ENCODE measurements at places on chromosomes 3 and 15. TPM values are rescaled to one million over a fixed set of nuclear protein-coding genes. Genes with fewer than 3 reads are reported as not detected.
A peak's percentile ranks its signal among the peaks of the same experiment; 100 is the strongest.

- H3K4me1 ChIP-seq, result peaks cover 16% of the 10 kb centered on the region
- peak overlapping the region; percentile 12 for H3K27ac ChIP-seq
- H3K27me3 ChIP-seq, result peaks cover 2% of the 10 kb centered on the region
- DNase-seq, result no peak
Measured at GRCh38 chr15:79919090-79919748, 22.4 kb upstream of the MTHFS start.

EPHA3 gene
- not detected for total RNA-seq

CNTN4 gene
- not detected for total RNA-seq

- H3K4me1 ChIP-seq, result no peaks in the 10 kb centered on the region
- H3K27me3 ChIP-seq, result peaks cover 22% of the 10 kb centered on the region
- H3K36me3 ChIP-seq, result no peaks in the 10 kb centered on the region
- DNase-seq, result no peak
- H3K27ac ChIP-seq, result no peak overlapping the region
- H3K4me3 ChIP-seq, result no peak overlapping the region
Measured at GRCh38 chr3:119608405-119609000, 10.8 kb downstream of the PLA1A start.

DNA sequence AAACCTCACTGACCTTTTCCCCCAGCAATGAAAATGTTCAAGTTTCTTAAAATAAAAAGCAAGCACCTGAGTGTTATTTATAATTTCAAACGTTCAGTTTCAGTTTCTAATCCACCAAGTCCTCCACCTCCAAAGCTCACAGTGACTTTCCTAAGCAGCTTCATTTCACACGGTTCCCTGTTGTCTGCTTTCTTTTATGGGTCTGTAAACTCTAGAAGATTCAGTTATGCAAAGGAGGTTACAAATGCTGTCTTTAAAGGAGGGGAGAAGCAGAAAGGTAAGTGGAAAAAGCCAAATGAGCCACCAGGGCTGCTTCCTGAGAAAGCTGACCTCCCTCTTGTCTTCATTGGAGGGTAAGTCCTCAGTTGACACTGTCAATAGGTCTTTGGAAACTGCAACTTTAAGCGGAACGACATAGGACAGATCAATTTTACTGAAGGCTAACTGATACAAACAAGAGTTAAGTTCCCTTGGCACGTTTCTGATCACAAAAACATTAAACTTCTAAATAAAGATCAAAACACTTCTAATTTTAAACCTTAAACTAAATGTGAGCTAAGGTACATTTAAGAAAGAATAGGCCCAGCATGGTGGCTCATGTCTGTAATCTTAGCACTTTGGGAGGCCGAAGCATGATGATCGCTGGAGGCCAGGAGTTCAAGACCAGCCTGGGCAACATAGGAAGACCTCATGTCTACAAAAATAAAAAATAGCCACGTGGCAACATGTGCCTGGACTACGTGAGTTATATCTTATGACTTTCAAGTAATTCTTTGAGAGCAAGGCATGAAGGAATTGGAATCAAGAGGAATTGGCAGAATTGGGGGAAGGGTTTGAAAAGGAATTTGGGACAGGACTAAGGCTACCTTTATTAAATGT lies 151.9 kb upstream of the UBE2E1 start:
- H3K27me3 ChIP-seq, result no peaks in the 10 kb centered on the region
- H3K4me1 ChIP-seq, result peaks cover 31% of the 10 kb centered on the region
- no peak overlapping the region for H3K4me3 ChIP-seq
- no peak overlapping the region for H3K27ac ChIP-seq
- no peak for DNase-seq

- peaks cover 4% of the 10 kb centered on the region for H3K27me3 ChIP-seq
- H3K4me1 ChIP-seq, result no peaks in the 10 kb centered on the region
- no peak overlapping the region for H3K4me3 ChIP-seq
Measured at GRCh38 chr15:27796405-27797320, 302.5 kb downstream of the OCA2 start.

GRCh38 chr3:73924048-73924447 lies 299.3 kb upstream of the PDZRN3 start:
- H3K36me3 ChIP-seq, result no peaks in the 10 kb centered on the region
- H3K4me3 ChIP-seq, result no peak overlapping the region
- H3K27ac ChIP-seq, result no peak overlapping the region
- no peaks in the 10 kb centered on the region for H3K4me1 ChIP-seq
- no peaks in the 10 kb centered on the region for H3K27me3 ChIP-seq

GRCh38 chr3:183427876-183428446 lies 458 bp downstream of the MCF2L2 start:
- no peak overlapping the region for H3K27ac ChIP-seq
- peak overlapping the region; percentile 66 for H3K4me3 ChIP-seq
- H3K4me1 ChIP-seq, result no peaks in the 10 kb centered on the region
- no peaks in the 10 kb centered on the region for H3K36me3 ChIP-seq

- H3K4me1 ChIP-seq, result peaks cover 7% of the 10 kb centered on the region
- H3K36me3 ChIP-seq, result no peaks in the 10 kb centered on the region
- no peak for DNase-seq
- no peak overlapping the region for H3K27ac ChIP-seq
- H3K4me3 ChIP-seq, result no peak overlapping the region
Measured at GRCh38 chr3:17009826-17010225, 125.1 kb downstream of the PLCL2 start.

DNA sequence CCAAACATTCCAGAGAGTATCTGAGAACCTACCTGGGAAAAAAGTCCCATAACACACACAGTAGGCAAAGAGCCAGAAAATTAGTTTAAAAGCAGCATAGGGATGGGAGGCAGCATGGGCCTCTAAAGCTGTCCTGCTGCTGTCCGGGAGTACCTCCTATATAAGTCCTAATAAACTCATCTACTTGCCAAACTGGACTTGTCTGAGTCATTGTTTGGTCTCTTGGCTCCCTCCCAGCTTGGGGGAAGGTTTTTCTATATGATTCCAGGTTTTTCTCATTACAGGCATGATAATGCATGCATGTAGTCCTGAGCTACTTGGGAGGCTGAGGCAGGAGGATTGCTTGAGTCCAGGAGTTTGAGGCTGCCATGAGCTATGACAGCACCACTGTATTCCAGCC lies 17.5 kb upstream of the HACD2 start:
- peak; percentile 84 for DNase-seq
- no peak overlapping the region for H3K4me3 ChIP-seq
- peaks cover 14% of the 10 kb centered on the region for H3K27me3 ChIP-seq
- peak overlapping the region; percentile 72 for H3K27ac ChIP-seq

DNA sequence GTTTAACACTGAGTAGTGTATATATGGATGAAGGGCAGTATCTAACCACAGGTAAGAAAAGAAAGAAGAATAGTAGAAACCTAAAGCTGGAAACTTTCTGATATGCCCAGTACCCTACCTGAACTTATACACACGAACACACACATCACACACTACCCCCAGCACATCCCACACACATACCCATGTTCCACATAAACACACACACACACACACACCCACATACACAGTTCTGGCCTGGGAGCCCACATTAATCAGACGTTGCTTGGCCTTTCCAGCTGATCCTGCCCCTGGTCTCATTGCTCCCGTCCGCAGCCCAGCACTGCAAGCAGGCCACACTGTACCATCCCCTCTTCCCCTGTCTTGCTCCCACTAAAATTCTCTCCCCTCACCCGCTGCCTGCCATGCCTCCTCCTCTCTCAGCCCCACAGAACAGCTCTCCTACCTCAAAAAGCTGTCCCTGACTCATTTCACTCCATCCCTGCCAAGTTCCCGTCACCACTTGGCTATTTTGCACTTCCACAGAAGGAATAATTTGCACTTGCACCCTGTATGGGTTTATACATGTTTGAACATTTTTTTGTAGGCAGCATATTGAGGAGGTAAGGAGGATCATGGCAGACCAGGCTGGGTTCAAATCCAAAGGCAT lies 185.8 kb upstream of the PPP2R3A start:
- peaks cover 1% of the 10 kb centered on the region for H3K27me3 ChIP-seq
- no peak overlapping the region for H3K4me3 ChIP-seq
- no peak overlapping the region for H3K27ac ChIP-seq
- no peaks in the 10 kb centered on the region for H3K4me1 ChIP-seq
- no peak for DNase-seq
- H3K36me3 ChIP-seq, result no peaks in the 10 kb centered on the region

MKRN2OS gene
- not detected for total RNA-seq

DNA sequence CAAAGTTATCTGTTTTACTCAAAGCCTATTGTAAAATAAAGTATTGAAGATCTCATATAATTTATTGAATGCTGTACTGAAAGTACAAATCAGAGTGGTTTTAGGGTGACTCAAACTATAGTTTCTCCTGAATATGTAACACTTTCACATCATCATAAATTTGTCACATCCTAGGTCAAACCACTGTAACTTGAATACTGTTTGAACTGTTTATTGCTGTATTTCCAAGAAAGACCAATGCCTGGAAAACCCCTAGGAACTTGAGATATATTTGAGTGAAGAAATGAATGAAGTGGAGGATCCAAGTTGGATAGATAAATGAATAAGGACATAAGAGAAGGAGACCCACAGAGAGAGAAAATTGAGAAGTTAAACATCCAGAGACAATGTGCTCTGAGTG lies 348.2 kb downstream of the GRM7 start:
- no peak overlapping the region for H3K4me3 ChIP-seq
- no peak overlapping the region for H3K27ac ChIP-seq
- H3K27me3 ChIP-seq, result no peaks in the 10 kb centered on the region
- no peak for DNase-seq
- H3K36me3 ChIP-seq, result no peaks in the 10 kb centered on the region

DNA sequence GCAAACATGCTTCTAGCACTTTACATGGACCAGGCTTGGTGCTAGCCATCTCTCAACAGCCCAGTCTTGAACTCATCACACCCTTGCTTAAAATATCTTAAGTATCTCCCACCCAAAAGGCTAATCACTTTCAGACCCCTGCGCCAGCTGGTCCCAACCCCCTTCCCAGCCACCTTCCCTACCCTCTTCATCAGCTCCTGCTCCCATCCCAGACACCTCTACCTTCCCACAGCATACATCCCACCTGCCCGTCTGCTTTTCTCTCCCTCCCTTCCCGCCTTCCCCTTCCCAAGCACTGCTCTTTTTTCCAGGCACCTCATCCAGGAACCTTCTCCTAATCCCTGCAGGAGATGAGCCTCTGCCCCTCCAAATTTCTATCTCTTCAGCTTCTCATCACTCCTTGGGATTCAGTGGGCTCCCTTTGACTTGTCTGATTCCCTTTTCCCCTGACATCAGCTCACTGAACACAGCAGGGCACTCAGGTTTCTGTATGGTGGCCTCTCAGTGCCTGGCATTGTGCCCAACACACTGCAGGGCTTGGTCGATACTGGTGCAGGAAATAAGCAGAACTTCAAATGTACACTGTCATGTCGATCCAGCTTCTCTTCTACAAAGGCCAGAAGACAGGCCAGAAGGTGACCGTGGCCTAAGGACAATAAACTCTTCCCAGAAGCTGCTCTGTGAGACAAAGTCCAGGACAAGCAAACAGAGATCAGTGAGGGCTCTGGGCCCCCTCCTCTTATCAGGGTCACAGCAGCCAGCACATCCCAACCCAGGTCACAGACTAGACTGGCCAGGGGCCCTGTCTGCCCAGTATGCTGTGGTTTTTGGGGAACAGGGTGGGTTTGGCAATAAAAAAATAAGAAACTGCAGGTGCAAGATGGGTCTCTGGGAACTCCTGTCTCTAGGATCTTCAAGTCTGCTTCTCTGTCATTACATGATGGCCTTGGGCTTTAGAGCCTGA lies 2.2 kb upstream of the ITIH1 start:
- no peak overlapping the region for H3K27ac ChIP-seq
- no peak overlapping the region for H3K4me3 ChIP-seq
- peaks cover 19% of the 10 kb centered on the region for H3K27me3 ChIP-seq
- no peaks in the 10 kb centered on the region for H3K36me3 ChIP-seq

GRCh38 chr3:73503781-73504180 lies 121.0 kb downstream of the PDZRN3 start:
- no peak for DNase-seq
- peak overlapping the region; percentile 81 for H3K4me3 ChIP-seq
- H3K27ac ChIP-seq, result peak overlapping the region; percentile 79
- H3K4me1 ChIP-seq, result peaks cover 60% of the 10 kb centered on the region
- no peaks in the 10 kb centered on the region for H3K27me3 ChIP-seq
- H3K36me3 ChIP-seq, result no peaks in the 10 kb centered on the region

- DNase-seq, result no peak
- peaks cover 6% of the 10 kb centered on the region for H3K27me3 ChIP-seq
- H3K36me3 ChIP-seq, result 0 out of 2 replicates have a peak, but pooled peaks cover 5% of the 10 kb centered on the region
- no peak overlapping the region for H3K27ac ChIP-seq
- H3K4me1 ChIP-seq, result no peaks in the 10 kb centered on the region
- H3K4me3 ChIP-seq, result no peak overlapping the region
Measured at GRCh38 chr3:3798631-3799113, 559 bp upstream of the LRRN1 start.

- peaks cover 35% of the 10 kb centered on the region for H3K4me1 ChIP-seq
- DNase-seq, result no peak
- peaks cover 7% of the 10 kb centered on the region for H3K36me3 ChIP-seq
- peak overlapping the region; percentile 84 for H3K27ac ChIP-seq
Measured at GRCh38 chr3:138389144-138389601, 40.8 kb downstream of the MRAS start.

GABRR3 gene
- not detected for total RNA-seq

STX19 gene
- total RNA-seq, result not detected

GP9 gene
- not detected for total RNA-seq

PPARG gene
- total RNA-seq, result 4.1 TPM

ASB7 gene
- 11.4 TPM for total RNA-seq

- peaks cover 8% of the 10 kb centered on the region for H3K27me3 ChIP-seq
- peaks cover 70% of the 10 kb centered on the region for H3K4me1 ChIP-seq
- H3K27ac ChIP-seq, result peak overlapping the region; percentile 80
- no peak overlapping the region for H3K4me3 ChIP-seq
- DNase-seq, result no peak
Measured at GRCh38 chr15:74413350-74414080, 20.2 kb downstream of the SEMA7A start.

GRCh38 chr3:64764386-64764929 lies 76.7 kb upstream of the ADAMTS9 start:
- H3K36me3 ChIP-seq, result 0 out of 2 replicates have a peak, but pooled peaks cover 4% of the 10 kb centered on the region
- no peaks in the 10 kb centered on the region for H3K4me1 ChIP-seq
- no peak for DNase-seq
- no peak overlapping the region for H3K4me3 ChIP-seq
- H3K27me3 ChIP-seq, result no peaks in the 10 kb centered on the region
- H3K27ac ChIP-seq, result no peak overlapping the region

CEP19 gene
- total RNA-seq, result 2.6 TPM

MCTP2 gene
- total RNA-seq, result 0.82 TPM

P3H2 gene
- 34.1 TPM for total RNA-seq

Measured in HFFc6 (cell line).